ENCODE measurements at places on chromosomes 12 and 14.

- DNase-seq = no peak
These were observed 13.2 kb upstream of the SERPINA3 start for GRCh38 chr14:94598816-94599655.

DNA sequence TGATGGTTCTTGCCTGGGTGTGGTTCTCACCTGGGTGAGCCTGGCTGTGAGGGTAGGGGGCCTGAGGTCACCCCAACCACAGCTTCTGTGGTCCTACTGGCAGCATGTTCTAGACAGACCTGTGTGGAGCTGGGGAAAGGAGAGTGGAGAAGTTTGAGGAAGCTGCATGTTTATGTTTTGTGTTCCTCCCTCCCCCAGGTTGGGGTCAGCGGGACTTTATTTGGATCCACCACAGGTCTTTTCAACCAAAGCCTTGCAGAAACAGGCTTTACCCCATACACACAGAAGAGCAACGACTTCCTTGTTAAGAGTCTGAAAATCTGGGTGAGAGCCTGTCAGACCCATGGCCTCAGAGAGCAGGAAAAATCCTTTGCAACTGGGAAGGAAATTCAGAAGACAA is 5.6 kb downstream of the CD9 start:
- DNase-seq = no peak

GRCh38 chr14:71240171-71240570 is 332.9 kb downstream of the PCNX1 start:
- DNase-seq = no peak

- DNase-seq = no peak
These were observed 1.2 kb downstream of the KHNYN start for GRCh38 chr14:24430682-24431568.

- DNase-seq = no peak
These were observed 79.6 kb upstream of the PSMA6 start for GRCh38 chr14:35212471-35213142.

- no peak for DNase-seq
These were observed 165.5 kb upstream of the PLXNC1 start for GRCh38 chr12:93982771-93983315.

GRCh38 chr14:101865288-101865687 is 99.1 kb upstream of the DYNC1H1 start:
- no peak for DNase-seq

GRCh38 chr14:57933349-57933748 is 67.5 kb upstream of the SLC35F4 start:
- no peak for DNase-seq

DNA sequence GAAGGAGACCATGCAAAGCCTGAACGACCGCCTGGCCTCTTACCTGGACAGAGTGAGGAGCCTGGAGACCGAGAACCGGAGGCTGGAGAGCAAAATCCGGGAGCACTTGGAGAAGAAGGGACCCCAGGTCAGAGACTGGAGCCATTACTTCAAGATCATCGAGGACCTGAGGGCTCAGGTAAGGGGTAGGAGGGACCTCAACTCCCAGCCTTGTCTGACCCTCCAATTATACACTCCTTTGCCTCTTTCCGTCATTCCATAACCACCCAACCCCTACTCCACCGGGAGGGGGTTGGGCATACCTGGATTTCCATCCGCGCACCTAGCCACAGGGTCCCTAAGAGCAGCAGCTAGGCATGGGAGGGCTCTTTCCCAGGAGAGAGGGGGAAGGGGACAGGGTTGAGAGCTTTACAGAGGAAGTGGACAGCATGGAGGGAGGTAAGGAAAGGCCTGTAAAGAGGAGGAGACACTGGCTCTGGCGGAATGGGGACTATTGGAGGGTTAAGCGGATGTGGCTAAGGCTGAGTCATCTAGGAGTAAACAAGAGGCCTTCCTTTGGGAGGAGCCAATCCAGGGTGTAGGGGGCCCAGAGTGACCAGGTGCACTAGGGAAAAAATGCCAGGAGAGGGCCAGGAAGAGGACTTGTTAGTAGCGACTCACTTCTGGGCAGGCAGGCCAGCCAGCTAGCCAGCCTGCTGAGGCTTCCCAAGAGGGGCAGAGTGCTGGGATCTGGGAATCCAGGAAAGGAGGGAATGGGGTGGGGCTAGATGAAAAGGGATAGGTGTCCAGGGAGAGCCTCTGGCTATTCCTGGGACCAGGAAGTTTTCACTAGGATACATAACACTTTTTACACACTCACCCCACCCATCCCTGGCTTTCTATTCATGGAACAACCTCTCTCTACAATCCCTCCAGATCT is 754 bp downstream of the KRT18 start:
- DNase-seq = no peak

DNA sequence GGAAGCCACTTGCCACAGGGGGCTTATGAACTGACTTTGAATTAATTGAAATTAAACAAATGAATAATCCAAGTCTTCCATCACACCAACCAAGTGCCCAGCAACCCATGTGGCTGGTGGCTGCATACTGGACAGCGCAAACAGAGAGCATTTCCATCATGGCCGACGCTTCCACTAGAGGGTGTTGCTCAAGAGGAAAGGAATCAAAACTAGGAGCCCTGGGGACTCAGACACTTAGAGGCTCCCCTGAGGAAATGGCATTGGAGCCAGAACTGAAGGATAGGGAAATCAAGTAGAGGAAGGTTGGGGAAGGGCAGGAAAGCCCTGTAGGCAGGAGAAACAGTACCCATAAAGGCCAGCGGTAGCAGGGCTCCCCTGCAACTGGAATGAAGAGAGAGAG is 50.6 kb upstream of the NUAK1 start:
- DNase-seq = no peak

All from osteocyte (in vitro differentiated cells).